CD4-positive, alpha-beta T cell treated with Interleukin-2 at 100 ng/mL for 4 hours (primary cell): ENCODE measurements at places on chromosomes 12 and 14.
A peak's percentile ranks its signal among the peaks of the same experiment; 100 is the strongest.

DNA sequence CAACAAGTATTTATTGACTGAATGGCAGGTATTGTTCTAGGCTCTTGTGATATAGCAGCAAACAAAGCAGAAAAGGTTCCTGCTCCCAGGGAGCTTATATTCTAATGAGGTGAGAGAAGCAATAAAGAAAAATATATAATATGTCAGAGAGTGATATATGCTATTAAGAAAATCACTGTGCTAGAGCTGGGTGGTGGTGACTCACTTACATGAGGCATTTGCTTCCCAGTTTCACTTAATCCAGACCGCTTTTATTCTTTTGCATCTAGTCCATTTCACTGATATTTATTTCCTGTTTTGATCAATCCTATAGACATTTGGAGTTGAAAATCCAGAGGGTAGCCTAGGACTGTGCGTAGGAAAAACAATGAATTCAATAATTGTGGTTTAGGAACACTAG is 17.5 kb downstream of the TRHDE start:
- DNase-seq: no peak

DNA sequence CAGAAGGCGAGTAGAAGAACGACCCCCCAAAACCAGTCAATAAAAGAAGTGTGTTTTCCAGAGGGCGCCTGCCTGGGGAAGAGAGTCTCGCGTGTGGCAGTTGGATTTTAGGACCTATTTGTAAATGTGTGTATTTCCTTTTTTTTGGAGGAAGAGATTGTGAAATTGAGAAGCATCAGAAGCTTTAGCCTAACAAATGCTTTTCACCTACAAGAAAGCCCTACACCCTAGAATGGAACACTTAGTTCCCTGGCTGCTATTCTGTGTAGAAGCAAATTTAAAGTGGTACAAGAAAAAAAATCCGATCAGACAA is 1.3 kb downstream of the RCOR1 start:
- DNase-seq: no peak

- DNase-seq: no peak
These were observed 155.6 kb downstream of the CAND1 start for GRCh38 chr12:67424784-67425183.

GRCh38 chr14:85187521-85187920 is 342.4 kb upstream of the FLRT2 start:
- DNase-seq: no peak

- DNase-seq: no peak
These were observed 8.9 kb upstream of the B4GALNT1 start for GRCh38 chr12:57641699-57642442.

DNA sequence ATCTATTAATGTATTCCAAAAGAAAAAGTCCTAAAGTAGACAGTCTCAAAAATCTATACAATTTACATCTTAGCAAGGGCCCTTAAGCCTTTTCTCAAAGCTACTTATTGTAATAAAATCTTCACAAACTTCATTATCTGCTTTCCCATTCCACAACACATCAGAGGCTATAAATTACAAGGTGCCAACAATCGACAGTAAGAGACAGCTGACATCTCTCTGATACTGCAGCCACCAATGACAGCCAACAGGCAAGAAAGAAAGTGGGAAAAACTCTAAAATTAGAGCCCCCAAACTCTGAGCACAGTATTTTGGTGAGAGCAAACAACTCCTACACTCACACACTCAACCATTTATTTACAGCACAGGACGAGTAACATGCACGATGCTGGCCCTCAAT is 2.2 kb downstream of the ANGEL1 start:
- DNase-seq: no peak

- DNase-seq: no peak
These were observed 1.6 kb downstream of the LRRC74A start for GRCh38 chr14:76827696-76828296.

DNA sequence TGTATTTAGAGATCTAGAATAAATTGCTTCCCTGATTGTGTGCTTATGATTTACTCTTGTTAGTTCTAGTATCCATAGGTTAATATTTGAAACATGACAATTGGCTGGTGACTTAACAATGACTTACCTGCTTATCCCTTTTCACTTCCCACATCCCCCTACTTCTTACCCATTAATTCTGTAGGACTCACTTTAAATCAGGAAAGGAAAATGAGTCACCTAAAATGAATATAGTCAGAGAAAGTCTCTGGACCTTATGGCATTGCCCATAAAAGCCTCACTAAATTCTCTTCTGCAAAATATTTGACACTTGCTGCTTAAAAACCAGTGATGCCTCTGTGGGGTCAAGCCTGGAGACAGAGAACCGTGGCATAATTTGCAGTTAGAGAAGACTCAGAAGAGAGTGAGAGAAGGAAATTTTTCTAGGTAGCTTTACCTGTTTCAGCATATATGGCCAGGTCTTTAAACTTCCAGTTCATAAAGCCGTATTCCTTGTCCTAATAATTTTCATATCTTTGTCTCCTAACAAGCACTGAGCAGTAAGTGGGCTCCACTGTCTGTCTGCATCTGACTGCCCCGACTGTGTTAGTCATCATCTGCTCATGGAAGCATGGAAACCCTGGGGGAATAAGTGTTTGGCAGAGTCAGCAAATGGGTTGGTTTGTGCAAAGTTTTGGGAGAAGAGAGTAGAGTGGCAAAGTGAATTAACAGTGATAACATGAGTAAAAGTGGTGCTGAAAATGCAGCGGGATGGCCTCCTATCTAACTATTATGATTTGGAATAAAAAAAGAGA is 294.4 kb downstream of the AKAP6 start:
- no peak for DNase-seq

- DNase-seq: no peak
These were observed 4.0 kb downstream of the LTB4R start for GRCh38 chr14:24315243-24315806.

GRCh38 chr14:61342932-61343331 is 21.6 kb downstream of the PRKCH start:
- no peak for DNase-seq

DNA sequence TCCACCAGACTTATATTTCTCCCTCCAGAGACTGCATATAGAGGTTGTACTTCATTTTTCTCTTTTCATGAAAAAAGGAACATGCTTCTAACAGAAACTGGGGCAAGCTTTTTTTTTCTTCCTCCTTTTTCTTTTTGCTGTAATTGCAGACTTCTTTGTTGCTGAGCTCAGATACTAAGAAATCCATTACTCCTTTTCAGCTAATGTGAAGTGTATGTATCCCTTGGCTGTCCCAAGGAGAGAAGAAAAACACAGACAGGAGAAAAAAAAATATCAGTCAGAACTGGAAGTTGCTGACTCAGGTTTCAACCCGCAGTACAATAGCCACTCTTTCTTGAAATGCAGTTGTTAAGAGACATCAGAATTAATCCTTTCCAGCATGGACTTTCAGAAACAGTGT is 1248.4 kb downstream of the LRFN5 start:
- DNase-seq: no peak

GRCh38 chr12:89731614-89732013 is 23.0 kb upstream of the ATP2B1 start:
- DNase-seq: no peak

DNA sequence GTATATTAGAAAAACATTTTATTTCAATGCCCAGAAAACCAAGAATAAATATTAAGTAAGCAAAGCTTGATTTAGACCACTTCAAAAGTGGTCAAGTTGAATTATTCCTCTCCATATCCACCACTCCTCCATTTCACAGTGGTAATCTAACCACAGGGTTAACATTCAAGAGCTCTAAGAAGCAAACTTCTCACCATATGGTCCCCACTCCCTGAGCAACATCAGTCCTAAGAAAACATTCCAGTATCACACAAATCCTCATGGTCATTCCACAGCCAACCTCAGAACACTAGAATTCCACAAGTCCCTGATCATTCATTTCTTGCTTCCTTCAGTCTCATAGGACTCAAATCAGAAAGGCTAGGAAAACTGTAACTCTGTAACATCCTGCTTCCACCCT is 47.9 kb downstream of the ST8SIA1 start:
- no peak for DNase-seq

GRCh38 chr14:71236487-71236886 is 329.2 kb downstream of the PCNX1 start:
- no peak for DNase-seq

GRCh38 chr12:90618586-90618985 is 336.4 kb downstream of the CCER1 start:
- no peak for DNase-seq

GRCh38 chr12:19947344-19947743 is 421.0 kb upstream of the PDE3A start:
- no peak for DNase-seq

DNA sequence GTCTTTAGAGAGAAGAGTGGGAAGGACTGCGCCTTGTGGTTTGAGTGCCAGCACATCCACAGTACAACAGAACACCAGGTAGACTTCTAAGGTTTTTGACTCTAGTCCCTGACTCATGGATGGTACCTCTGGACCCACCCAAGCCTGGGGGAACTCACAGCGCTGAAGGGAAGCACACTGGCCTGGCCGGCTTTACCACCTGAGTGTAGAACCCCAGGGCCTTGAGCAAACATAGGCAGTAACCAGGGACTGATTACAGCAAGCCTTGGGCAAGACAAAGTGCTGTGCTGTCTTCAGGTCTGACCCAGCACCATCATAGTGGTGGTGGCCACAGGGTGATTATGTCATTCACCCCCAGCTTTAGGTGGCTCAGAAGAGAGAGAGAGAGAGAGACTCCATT is 17.2 kb downstream of the EML5 start:
- no peak for DNase-seq

DNA sequence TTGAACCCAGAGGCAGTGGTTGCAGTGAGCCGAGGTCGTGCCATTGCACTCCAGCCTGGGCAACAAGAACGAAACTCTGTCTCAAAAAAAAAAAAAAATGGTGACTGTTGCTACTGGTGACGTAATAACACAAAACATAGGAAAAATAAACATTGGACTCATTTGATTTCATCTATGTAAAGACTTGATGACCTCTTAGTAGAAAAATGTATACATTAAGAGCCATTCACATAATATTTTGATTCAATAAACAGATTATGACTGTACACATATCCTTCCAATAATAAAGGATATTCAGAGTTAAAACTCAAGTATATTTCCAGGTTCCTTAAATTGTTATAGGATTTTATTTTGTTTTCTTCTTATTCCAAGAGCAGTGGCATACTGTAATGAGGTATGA is 65.7 kb upstream of the AEBP2 start:
- DNase-seq: no peak

DNA sequence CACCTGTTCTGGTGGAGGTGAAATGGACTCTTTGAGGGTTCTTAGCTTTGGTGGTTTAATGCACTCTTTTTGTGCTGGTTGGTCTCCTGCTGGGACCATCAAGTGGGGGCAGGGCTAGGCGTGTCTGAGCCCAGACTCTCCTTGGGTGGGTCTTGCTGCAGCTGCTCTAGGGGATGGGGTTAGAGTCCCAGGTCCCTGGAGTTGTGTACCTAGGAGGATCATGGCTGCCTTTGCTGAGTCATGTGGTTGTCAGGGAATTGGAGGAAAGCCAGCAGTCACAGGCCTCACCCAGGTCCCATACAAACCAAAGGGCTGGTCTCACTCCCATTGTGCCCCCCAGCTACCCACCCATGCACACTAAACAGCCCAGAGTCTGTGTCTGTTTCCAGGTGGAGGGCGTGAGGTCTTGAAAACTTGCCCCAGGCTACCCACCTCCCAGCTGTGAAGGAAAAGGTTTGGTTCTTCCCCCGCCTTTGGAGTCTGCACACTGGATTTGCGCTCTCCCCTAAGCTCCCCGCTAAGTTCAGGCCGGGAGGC is 387.7 kb downstream of the TMTC2 start:
- no peak for DNase-seq

DNA sequence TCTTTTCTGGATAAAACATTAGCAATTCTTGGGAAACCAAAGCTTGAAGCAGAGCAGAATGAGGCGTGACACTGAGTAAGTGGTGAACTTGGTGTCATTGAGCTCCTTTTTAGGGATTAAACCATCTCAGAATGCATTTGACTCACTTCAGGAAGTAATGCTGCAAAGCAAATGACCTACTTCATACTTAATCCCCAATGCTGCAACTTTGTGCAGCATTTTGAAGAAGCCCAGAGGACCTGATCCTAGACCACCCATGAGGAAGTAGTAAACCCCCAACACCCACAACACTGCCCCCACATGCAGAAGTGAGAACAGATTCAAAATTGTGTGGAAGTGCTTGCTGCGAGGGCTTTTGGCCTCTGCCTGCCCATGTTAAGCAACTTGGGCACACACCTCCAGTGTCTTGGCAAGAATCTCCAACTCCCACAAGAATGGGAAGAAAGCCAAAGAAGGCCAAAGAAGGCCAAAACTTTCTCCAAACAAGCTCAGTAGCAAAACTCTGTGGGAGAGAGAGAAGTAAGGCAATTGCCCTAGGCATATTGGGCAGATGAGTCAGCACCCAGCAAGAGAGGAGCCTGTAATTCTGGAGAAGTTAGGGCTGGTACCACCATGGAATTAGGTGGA is 69.2 kb upstream of the ETV6 start:
- DNase-seq: no peak

- peak; percentile 86 for DNase-seq
These were observed 64.3 kb upstream of the STON2 start for GRCh38 chr14:81464253-81465002.

- DNase-seq: no peak
These were observed 46.5 kb downstream of the ITPR2 start for GRCh38 chr12:26786491-26786864.

DNA sequence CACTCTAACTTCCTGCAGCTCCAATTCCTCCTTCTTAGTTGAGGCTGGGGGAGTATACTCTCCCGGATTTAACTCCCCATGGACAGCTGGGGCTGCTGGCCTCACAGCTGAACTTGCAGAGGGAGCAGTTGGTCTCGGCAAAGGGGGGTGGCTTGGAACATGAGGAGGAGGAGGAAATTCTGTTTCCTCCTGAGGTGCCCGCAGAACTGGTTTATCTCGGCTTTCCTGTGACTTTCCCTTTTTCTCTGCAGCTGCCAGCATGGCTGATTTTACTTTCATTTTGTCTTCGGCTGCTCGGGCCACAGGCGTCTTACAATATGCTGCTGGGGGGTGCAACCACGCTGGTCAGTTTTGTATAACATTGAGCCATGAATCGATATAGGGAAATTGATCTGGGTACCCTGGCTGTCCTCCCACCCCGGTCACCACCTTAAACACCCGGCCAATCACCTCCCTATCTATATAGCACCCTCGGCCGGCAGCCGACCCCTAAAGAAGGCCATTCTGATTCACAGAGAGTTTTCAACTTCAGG is 1317.6 kb downstream of the TMEM121 start:
- DNase-seq: peak; percentile 37

DNA sequence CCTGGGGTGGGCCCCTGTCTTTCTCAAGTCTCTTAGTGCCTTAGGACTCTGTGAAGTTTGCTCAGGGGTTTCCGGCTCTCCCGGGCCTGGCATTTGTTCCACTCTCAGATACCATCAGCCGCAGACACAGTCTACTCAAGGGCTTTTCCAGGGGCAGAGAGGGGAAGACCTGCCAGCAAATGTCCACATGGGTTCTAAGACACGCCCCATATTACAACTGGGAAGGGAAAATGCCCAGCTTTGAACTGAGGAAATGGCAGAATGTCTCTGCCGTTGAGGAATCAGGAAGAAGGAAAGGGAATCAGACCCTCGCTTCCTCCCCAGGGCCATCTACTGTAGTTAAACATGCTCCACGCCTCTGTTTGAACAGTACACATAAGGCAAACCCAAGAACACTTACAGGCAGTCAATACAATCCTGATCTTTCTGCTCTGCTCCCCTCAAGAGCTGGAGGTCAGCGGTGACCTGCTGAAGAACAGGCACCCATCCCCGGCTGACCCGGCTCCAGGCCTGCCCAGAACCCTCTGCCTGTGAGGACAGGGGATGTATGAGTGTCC is 7.9 kb downstream of the CCDC85C start:
- DNase-seq: no peak

- DNase-seq: no peak
These were observed 36.6 kb downstream of the TSPAN9 start for GRCh38 chr12:3113671-3114325.
